ENCODE measurements at places on chromosomes 2 and 18. TPM values are rescaled to one million over a fixed set of nuclear protein-coding genes. Genes with fewer than 3 reads are reported as not detected.

Gene NUP35
- 50.5 TPM for total RNA-seq

Gene RESP18
- total RNA-seq: not detected

Gene MLPH
- total RNA-seq: 1.2 TPM

Gene CHRND
- not detected for total RNA-seq

Gene CARF
- 6.2 TPM for total RNA-seq

Gene FOXD4L1
- not detected for total RNA-seq
